ENCODE measurements at places on chromosomes 6 and 20.

DNA sequence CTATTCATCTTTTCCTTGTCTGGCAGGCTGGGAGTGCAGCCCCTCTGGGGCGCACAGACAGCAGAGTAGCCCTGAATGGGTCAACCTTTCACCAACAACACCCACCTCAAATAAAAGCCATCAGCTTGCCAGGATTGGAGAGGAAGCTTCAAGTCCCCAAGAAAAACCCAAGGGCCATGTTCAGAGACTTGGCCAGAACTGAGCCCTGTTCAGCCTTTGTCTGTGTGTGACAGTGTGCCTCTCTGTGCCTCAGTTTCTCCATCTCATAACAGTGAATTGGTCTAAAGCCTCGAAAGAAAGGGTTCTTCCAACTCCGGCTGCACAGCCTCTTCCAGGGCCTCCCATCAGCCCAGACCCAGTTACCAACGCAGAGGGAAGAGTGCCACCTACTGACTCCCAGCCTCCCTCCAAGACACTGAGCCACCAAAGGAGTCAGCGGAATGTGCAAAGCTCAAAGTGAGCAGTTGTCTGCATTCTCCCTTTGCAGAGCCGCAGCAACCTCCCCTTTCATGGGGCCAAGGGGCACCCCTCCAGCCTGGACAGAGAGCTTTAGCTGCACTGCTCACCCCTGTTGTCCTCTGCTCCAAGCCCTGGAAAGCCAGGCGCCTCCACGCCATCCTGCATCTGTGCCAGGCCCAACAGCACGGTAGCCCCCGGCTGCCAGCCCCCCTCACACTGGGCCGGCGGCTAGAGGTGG, 82.7 kb upstream of the TOP1 start:
- DNase-seq, result peak; percentile 82

DNA sequence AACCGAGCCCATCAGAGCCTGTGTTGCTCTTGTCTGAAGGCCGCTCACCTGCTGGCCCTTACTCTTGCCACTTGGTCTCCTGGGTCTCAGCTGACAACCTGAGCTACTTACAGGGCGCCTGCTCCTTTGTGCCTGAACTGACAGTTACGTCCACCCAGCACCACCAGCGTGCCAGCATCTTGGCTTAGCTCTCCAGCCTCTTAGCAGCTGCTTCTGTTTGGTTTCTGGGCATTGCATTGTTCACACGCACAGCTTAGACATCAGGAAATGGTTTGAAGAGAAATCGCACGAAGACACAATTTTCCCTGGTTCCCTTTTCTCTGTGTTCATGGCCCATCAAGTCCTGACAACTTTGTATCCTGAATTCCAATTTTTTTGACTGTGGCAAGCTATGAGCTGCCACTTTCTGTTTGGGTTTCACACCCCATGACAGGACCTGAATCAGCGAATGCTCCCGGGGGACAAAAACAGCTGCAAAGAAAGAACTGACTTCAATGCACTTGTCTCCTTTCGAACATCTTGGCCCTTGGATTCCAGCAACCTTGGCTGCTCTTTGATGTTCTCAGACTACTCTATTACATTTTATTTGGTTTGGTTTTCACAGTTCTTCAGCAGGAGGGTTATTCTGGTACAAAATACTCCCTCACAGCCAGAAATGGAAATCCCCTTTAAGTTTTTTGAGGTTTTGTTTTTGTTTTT, 45.2 kb upstream of the LY86 start:
- peak; percentile 70 for DNase-seq

GRCh38 chr6:11685481-11686093, 93.0 kb downstream of the ADTRP start:
- DNase-seq, result no peak

DNA sequence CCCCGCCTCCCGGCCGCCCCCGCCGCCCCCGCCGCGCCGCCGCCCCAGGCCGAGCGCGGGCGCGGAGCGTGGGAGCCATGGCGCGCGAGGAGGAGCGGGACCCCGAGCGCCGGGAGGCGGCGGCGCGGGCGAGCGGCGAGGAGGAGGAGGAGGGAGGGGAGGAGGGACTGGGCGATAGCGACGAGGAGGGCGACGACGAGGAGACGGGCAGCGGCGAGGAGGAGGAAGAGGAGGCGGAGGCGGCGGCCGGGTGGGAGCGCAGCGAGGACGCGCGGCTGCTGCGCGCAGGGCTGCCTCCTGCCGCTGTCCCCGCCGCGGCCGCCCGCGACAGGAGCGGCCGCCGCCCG, at the start of gene SLC24A3:
SLC24A3 (plus strand) TSS at position 174 of the 347 bp plus-strand sequence.
- peak; percentile 64 for DNase-seq

GRCh38 chr6:55474382-55474781, 104.6 kb downstream of the HMGCLL1 start:
- DNase-seq, result no peak

- no peak for DNase-seq
These were observed 672.2 kb downstream of the EPM2A start for GRCh38 chr6:145063091-145063490.

DNA sequence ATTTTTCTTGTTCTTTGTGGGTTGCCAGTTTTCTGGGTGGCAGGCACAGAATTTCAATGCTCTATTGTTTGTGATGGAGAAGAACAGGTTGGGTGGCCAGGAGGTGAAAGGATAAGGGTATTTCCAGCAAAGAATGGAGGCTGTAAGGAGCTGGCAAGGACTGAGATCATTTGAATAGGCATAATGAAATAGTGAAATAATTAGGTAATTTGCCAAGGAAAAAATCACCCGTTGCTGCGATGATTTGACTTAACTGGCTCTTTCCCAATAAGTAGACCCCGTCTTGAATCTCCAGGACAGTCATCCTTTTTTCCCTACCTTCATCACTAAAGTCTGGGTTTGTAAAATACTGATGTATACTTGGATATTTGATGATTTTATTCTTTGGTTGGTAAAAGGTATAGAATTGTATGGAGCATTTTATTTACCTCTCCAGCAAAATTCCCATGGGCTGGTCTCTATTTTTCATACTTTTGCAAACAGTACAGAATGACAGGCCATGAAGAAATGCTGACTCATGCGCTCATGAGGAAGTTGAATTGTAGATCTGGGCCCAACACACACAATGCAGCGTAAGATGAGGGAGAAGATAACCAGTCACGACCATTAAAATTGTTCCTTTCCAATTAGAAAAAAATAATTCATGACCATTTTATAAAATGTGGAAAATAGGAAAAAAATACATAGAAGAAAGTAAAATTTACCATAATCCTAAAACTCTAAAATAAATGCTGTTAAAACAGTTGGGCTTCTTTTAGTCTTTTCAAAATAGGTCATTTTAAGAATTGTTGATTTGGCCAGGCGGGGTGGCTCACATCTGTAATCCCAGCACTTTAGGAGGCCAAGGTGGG, 2.4 kb upstream of the GCNT2 start:
- no peak for DNase-seq

DNA sequence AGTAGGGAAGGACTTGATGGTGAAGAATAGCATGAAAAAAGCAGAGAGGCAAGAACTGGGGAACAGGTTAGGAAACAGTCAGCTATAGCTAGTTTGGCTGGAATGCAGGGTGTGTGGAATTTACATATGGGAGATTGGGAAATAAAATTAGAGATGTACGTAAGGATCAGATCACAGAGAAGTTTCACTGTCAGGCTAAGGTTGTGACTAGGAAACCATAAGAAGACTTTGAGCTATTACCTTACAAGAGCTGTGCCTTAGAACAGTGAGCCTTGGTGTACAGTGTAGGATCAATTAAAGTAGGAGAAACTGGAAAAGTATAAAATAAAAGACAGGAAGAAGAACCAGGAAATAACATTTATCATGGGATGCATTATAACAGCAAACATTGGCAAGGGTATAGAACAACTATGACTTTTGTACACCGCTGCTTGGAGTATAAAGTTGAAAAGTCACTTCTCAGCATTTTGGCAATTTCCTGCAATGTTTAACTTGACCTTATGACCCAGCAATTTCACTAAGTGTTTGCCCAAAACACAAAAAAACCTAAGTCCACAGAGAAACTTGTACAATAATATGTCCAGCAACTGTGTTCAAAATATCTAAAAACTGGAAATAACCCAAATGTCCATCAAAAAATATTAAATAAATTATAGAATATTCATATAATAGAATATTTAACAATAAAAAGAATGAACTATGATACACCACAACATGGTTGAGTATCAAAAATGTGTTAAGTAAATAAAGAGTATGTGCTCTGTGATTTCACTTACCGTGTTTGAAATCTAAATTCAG, 31.2 kb upstream of the SPTLC3 start:
- no peak for DNase-seq

GRCh38 chr6:161686655-161687054, 412.8 kb upstream of the AGPAT4 start:
- DNase-seq, result no peak

DNA sequence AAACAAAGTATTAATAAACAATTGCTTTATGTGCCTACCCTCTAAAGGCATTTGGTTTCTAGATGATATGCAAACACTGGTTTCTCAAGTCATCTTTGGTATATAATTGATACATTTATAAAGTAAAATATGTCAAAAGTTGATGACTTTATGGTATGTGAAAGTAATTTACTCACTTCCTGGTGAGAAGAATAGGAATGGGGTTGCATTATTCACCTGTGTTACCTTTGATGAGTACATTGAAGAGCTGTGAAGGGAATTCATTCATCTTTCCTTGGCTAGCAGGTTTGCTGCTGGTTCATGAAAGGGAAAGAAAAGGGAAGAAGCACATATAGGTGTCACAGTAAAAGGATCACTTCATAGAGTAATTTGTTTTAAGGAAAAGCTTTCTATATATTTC, 20.4 kb downstream of the RNF217 start:
- no peak for DNase-seq

GRCh38 chr6:130697995-130698535, 129.1 kb upstream of the SMLR1 start:
- DNase-seq, result peak; percentile 63

DNA sequence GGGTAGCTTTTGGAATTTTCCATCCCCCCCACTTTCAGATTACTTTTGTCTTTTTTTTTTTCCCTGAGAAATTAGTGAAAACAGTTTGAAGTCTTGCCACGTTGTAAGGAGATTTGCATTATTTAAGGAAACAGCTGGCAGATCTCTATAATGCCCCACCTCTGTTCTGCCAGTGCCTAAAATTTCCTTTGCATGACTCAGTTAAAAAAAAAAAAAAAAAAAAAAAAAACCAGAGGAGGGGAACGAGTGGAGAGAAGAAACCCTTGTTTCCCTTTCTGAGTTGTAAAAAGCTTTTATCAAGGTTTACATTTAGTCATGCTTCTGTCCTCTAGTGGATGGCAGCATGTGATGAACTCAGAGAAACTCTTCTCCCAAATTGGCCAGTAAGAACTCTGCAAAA, 33.5 kb downstream of the CARMIL1 start:
- no peak for DNase-seq

GRCh38 chr6:126111327-126111726, 125.0 kb downstream of the TRMT11 start:
- no peak for DNase-seq

GRCh38 chr20:33773412-33774089, 37.6 kb upstream of the CHMP4B start:
- DNase-seq, result no peak

- no peak for DNase-seq
These were observed 41.2 kb upstream of the PROKR2 start for GRCh38 chr20:5357946-5358345.

DNA sequence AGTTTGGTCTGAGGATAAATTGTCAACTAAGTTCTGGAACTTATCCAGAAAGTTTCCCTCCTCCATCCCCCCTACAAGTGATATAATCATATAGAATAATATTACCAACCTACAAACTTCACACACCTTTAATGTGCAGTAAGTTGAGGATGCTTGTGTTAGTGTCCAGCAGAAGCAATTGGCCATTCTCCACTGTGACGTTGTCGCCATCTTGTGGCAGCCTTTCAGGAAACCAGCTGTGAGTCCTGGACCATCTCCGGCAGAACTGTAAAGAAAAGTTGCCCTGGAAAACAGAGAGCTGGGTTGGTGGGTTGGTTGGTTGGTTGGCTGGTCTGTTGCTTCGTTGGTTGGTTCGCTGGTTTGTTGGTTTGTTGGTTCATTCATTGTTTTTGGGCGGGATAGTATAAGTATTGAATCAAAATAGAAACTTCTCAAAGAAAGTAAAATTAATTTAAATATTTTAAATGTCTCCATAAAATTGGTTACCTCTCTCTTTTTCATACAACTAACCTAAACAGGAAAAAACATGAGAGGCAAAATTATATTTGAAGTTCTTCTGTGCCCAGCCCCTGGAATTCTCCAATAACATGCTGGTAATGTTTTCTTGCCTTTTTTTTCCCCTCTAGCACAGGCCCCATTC, 127.5 kb downstream of the PKHD1 start:
- peak; percentile 89 for DNase-seq

DNA sequence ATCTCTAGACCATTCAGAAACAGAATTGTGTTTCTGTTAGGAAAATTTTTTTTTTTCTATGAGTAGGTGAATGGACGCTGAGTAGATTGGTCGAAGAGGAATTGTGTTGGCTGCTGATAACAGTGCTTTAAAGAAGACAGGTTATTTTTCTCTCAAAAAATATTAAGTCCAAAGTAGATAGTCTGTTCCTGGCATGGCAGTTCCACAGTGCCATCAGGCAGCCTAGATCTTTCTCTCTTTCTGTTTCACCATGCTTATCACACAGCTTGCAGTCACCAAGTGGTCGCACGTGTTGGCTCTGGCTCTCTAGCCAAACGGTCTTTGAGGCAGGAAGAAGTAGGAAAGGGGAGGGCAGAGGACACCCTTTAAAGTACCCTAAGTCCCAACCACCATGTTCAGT, 22.4 kb upstream of the SERINC3 start:
- DNase-seq, result no peak

DNA sequence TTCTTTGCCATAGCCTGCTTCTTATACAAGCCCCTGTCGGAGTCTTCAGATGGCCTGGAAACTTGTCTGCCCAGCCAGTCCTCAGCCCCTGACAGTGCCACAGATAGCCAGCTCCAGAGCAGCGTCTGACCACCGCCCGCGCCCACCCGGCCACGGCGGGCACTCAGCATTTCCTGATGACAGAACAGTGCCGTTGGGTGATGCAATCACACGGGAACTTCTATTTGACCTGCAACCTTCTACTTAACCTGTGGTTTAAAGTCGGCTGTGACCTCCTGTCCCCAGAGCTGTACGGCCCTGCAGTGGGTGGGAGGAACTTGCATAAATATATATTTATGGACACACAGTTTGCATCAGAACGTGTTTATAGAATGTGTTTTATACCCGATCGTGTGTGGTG, 29.5 kb downstream of the SLCO4A1 start:
- no peak for DNase-seq

- DNase-seq, result no peak
These were observed 89.8 kb upstream of the ATXN1 start for GRCh38 chr6:16851044-16851540.

- DNase-seq, result peak; percentile 82
These were observed 3.4 kb upstream of the TUBB2B start for GRCh38 chr6:3230900-3231246.

DNA sequence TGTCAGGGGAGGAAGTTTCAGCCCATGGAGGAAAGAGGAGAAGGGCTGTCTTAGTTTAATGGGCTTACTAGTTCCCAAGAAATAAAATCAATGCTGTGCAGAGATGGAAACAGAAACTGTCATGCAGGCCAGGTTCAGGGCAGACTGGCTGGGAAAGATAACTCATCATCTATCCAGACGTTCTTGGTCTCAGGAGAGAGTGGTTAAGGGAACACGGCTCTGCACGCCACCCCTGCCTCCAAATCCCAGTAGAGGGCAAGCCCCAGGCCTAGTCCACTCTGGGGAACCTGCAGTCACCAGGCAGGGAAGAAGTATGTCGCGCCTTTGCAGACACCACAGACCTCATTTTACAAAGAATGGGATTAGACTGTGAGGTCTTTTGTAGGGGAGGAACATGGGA, 12.5 kb downstream of the ALDH8A1 start:
- no peak for DNase-seq

Data from tongue (tissue), 3 donors.